ENCODE measurements at places on chromosomes 3 and 15. TPM values are rescaled to one million over a fixed set of nuclear protein-coding genes. Genes with fewer than 3 reads are reported as not detected.

The ADPGK gene
- total RNA-seq: 54.8 TPM

The PRR23A gene
- total RNA-seq: not detected

The APOD gene
- total RNA-seq: not detected

GRCh38 chr15:66878761-66879160 lies 176.7 kb downstream of the SMAD6 start:
- DNase-seq: no peak

DNA sequence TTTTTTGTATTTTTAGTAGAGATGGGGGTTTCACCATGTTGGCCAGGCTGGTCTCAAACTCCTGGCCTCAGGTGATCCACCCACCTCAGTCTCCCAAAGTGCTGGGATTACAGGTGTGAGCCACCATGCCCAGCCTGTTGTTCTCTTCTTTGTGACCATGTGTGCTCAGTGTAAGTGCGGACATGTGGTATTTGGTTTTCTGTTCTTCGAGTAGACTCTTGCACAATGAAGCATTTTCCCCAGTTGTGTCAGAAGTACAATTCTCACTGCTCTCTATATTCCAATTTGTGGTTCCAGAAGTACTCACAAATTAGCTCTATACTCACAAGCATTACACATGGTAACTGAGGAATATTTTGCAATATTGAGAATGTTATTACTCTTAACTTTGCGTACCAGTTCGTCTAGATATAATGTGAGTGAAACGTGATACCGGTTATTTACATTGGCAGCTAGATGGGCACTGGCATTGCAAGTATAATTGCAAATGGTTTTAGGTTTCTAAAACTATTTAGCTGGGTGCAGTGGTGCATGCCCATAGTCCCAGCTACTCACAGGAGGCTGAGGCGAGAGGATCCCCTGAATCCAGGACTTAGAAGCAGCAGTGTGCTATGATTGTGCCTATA lies 34.2 kb upstream of the MTMR14 start:
- DNase-seq: no peak

GRCh38 chr3:178916223-178916622 lies 155.4 kb downstream of the ZMAT3 start:
- DNase-seq: no peak

DNA sequence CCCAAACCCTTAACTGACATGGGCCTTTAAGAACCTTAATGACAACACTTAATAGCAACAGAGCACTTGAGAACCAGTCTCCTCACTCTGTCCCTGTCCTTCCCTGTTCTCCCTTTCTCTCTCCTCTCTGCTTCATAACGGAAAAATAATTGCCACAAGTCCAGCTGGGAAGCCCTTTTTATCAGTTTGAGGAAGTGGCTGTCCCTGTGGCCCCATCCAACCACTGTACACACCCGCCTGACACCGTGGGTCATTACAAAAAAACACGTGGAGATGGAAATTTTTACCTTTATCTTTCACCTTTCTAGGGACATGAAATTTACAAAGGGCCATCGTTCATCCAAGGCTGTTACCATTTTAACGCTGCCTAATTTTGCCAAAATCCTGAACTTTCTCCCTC lies 49.9 kb downstream of the PGPEP1L start:
- DNase-seq: no peak

DNA sequence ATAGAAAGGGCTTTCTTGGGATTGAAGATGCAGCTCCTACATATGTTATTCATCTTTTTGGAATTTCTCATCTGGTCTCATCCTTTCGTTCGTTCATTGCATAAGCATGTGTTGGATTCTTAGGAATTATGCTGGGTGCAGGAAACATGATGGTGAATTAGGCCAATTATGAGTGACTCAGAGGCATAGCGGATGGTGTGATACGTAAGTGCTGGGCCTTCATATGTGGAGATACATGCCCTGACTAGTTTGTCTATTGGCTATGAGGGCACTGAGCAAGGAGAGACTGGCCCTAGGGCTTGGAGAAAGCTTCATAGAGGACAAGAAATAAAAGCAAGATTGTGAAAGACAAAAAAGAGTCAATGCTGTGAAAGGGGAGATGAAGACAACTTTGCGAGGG lies 235.1 kb downstream of the MYRIP start:
- no peak for DNase-seq

- DNase-seq: no peak
Measured at GRCh38 chr3:194584320-194584776, 48.9 kb downstream of the TMEM44 start.

DNA sequence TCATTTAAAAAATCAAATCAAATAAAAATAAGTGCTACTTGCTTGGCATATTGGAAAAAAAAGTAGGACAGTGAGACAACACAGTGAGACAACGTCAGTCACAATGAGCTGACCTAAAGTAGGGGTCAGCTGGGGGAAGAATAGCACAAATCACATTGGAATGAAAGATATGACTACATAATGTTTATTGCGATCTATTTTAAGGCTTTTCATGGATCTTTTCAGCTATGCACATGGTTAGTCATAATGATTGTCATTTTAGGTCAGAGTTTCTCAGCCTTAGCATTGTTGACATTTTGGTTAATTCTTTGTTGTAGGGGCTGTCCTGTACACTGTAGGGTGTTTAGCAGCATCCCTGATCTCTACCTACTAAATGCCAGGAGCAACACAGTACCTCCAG lies 44.5 kb downstream of the CMSS1 start:
- no peak for DNase-seq

DNA sequence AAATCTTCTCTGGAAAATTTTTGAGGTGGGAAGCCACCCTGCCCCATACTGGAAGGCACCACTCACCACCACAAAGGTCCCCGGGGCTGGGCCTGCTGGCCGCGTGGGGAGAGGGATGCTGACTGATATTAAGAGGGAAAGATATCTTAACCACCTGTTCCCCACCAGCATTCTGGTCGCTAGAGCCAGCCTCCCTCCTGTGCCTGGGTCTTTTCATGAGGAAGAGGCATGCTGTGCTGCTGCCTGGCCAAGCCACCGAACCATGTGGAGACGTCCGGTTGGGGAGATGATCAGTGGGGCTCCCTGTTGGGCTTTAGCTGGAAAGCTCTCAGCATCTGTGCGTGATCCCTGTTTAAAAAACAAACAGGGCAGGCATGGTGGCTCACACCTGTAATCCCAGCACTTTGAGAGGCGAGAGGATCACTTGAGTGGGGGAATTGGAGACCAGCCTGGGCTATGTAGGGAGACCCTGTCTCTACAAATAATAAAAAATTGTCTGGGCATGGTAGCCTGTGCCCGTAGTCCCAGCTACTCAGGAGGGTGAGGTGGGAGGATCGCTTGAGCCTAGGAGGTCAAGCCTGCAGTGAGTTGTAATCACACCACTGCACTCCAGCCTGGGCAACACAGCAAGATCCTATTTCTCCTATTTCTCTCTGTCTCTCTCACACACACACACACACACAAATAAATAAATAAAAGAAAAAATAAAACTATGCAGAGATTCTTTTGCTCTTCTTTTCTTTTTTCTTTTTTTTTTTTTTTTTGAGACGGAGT lies 1.0 kb downstream of the KLHL18 start:
- peak; percentile 62 for DNase-seq
